ENCODE measurements at places on chromosomes 2 and 18.

DNA sequence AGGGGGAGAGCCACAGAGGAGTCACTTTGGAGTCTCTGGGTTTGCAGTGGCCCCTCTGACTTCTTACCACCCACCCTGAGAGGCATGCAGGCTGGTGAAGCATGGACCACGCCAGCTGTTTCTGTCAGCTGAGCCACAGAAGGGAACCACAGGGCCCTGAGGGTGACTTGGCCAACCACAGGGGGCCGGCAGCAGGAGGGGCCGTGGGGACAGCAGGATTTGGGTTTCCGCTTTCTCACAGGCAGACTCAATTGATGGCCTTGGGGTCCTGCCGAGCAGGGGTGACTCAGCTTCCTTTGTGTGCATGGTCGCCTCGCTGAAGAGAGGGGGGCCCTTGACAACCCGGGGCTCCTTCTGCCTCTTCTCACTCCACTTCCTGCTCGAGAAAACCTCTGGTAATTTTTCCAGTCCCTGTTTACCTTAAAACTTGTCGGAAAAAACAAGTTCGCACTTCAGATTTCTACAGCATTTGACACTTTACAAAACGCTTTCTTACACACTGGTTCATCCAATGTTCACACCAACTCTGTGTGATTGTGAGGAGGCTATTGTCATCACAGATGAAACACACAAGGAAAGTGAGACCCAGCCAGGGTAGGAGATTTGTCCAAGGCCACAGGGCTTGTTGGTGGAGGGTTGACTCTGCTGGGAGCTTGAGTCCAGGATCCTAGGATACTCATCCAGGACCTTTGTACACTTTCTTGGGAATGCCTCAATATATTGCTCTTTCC is 311.2 kb downstream of the LPIN1 start:
- H3K27me3 ChIP-seq, result no peaks in the 10 kb centered on the region
- no peaks in the 10 kb centered on the region for H3K36me3 ChIP-seq
- H3K4me3 ChIP-seq, result no peak overlapping the region
- H3K27ac ChIP-seq, result no peak overlapping the region
- H3K4me1 ChIP-seq, result peaks cover 10% of the 10 kb centered on the region
- DNase-seq, result no peak

DNA sequence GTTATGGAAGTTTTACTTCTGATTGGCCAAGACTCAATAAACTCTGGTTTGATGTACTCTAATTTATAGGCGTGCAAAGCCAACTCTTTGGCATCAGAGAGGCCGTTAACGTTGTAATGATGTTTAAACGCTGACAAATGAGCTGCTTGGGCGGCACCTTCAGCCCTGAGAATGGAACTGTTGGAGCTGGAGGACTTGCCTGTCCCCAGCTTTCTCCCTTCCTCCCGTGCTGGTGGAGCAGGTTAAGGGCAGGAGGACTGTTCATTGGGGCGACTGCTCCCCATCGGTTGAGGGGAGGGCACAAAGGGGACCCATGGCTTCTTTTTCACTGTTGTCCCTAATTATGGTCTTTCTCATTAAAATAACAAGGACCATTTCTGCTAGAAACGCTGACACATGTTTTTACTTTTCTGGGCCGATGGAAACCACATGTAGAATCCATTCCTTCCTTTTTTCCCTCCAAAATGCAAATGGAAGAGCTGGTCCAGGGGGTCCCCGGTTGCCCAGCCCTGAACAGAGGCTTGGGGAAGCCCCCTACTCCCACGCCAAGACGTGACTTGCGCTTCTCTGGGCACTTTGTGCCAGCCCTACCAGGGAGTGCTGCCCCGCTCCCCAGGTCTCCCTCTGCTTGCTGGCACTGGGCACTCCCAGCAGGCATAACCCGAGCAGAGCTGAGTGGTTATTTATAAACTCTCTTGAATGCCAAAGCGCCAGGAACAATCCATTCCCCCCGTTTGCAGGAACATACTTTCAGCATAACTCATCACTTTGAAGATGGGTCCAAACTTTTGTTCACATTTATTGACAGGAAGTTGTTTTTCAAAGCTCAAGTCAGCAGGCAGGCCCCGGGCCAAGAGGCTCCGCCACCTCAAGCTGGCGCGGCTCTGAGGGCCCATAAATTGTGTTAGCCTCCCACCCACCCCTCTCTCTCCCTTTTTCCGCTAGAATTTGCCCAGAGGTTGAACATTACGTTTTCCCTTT is 170.1 kb downstream of the ASB1 start:
- no peaks in the 10 kb centered on the region for H3K4me1 ChIP-seq
- DNase-seq, result no peak
- H3K36me3 ChIP-seq, result no peaks in the 10 kb centered on the region
- no peak overlapping the region for H3K27ac ChIP-seq

DNA sequence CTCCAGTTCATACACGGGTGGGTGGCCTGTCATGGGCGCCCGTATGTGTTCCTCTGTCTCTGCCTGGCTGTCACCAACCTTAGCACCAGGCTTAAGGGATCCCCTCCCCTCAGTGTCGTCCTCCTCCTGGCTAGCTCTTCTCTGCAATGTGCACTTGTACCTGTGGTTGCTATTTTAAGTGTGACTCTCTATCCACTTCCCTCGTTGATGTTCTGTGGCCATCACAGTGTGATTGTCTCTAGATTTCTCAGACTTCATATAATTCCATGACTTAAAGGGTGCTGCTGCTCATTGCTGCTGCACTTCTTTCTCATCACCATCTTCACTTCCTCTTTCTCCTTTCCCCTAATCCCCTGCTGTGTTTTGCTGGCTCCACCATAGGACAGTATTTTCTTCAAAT is 143.4 kb downstream of the EML6 start:
- no peak overlapping the region for H3K27ac ChIP-seq
- no peaks in the 10 kb centered on the region for H3K4me1 ChIP-seq
- H3K36me3 ChIP-seq, result no peaks in the 10 kb centered on the region
- H3K4me3 ChIP-seq, result no peak overlapping the region

DNA sequence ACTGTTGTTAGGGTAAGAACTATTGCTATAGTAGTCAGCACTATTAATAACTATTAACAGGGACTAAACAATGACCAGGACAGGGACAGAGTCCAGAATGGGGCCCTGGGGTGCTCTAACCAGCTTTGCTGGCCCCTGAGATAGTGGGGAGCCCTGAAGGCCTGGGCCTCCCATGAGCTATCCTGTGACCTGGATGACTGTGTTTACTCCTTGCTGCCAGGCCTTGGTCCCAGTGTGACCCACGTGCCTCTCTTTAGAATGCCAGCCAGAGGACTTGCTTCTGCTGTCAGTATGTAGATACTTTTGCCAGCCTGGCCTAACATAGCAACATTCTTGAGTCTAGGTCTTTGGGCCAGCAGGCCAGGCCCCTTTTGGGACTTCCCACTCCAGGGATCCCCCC is 11.4 kb downstream of the CDK5R2 start:
- no peaks in the 10 kb centered on the region for H3K36me3 ChIP-seq
- H3K4me1 ChIP-seq, result no peaks in the 10 kb centered on the region
- H3K4me3 ChIP-seq, result no peak overlapping the region
- no peak overlapping the region for H3K27ac ChIP-seq

DNA sequence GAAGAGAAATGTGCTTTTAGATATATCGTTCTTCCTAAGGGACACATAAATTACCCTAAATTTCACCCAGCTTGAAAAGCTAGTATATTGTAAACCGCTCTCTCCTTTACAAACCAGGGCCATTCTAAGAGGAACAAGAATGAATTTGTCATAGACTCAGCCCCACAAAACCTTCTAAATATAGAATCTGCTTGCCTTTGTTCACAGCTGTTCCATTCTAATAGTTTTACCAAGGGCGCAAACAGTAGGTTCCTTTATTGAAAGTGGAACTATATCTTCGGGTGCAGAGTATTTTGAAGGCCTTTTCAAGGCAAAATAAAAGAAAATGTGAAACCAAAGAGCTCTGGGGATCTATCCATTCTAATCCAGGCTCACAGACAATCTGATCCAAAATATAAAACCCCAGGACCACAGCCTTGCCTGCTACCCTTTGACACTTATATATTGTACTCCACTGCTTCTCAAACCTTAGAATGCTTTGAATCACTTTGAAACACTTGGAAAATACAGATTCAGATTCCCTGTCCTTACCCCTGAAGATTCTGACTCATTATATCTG is 316.8 kb downstream of the PAX3 start:
- DNase-seq, result no peak
- H3K4me1 ChIP-seq, result no peaks in the 10 kb centered on the region
- H3K27me3 ChIP-seq, result no peaks in the 10 kb centered on the region
- no peaks in the 10 kb centered on the region for H3K36me3 ChIP-seq
- H3K27ac ChIP-seq, result no peak overlapping the region
- H3K4me3 ChIP-seq, result no peak overlapping the region

GRCh38 chr18:21056545-21056944 is 55.1 kb downstream of the ROCK1 start:
- H3K27me3 ChIP-seq, result no peaks in the 10 kb centered on the region
- no peaks in the 10 kb centered on the region for H3K4me1 ChIP-seq
- no peaks in the 10 kb centered on the region for H3K36me3 ChIP-seq
- DNase-seq, result no peak
- H3K27ac ChIP-seq, result no peak overlapping the region
- no peak overlapping the region for H3K4me3 ChIP-seq

DNA sequence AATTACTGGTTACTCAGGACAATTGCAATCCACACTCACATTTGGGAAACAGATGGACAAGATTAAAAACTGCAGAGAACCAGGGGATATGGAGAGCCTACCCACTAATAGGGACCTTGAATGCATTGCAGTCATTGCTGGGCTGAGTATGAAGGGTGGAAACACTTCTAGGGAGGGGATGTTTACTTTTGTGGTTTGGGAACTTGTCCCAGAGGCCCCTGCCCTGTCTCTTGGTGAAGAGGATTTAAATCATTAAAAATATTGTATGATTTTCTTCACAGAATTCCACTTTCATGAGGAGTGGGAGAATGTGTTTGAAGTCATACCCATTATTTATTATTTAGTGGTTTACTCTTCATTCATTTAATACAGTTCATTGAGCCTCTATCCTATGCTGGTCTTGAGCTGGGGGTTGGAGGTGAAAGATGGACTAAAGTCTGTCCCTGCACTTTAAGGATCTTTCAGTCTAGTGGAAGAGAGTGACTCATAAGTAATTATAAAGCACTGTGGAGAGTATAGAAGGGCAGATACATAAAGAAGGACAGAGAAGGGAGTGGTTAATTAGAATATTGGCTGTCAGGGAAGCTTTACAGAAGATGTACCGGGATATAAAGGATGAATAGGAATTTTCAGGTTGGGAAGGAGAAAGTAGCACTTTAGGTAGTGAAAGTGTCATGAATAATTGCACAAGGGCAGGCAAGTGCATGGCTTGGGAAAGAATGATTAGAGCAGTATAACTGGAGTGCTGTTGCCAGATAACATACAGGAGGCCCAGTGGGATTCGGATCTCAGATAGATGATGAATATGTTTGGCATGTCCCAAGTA is 313.4 kb downstream of the LPIN1 start:
- H3K4me3 ChIP-seq, result no peak overlapping the region
- peak overlapping the region; percentile 32 for H3K27ac ChIP-seq
- H3K36me3 ChIP-seq, result no peaks in the 10 kb centered on the region
- H3K27me3 ChIP-seq, result no peaks in the 10 kb centered on the region
- peak; percentile 66 for DNase-seq
- peaks cover 10% of the 10 kb centered on the region for H3K4me1 ChIP-seq

DNA sequence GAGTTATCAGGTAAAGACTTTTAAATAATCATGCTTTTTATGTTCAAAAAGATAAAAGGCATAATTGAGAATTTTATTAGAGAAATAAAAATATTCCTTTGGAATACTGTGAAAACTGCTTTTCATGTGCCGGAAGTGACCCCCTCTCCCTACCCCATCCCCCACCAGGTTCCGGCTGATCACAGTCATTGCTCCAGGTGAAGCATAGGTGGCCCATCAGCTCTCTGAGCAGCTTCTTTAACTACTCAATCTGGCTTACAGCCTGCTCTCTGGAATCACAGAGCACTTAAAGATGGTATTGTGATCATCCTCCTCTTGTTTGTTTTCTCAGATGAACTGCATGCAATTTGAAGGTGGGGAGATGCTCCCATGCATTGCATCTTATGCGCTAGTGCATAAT is 257.7 kb downstream of the EN1 start:
- no peak overlapping the region for H3K4me3 ChIP-seq
- H3K4me1 ChIP-seq, result no peaks in the 10 kb centered on the region
- H3K27me3 ChIP-seq, result peaks cover 8% of the 10 kb centered on the region
- H3K27ac ChIP-seq, result no peak overlapping the region

DNA sequence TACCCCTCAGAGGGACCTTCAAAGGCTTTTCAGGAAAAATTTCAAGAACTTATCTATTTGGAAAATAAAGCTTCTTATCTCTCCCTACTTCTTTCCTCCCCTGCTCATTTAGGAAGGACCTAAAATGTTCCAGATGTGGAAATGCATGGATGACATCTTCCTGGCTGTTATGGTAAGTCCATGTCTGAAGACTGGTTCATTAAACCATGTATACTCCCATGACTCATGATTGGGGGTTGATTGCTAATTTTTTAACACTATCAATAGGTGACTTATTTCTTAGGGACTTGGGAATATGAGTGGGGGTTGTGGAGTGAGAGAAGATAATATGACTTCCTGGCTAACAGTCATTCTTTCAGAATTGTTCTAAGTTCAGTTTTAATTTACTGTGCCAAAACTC is 104.0 kb upstream of the PARD3B start:
- peaks cover 8% of the 10 kb centered on the region for H3K4me1 ChIP-seq
- DNase-seq, result no peak
- H3K27me3 ChIP-seq, result no peaks in the 10 kb centered on the region
- no peak overlapping the region for H3K4me3 ChIP-seq
- H3K27ac ChIP-seq, result no peak overlapping the region

DNA sequence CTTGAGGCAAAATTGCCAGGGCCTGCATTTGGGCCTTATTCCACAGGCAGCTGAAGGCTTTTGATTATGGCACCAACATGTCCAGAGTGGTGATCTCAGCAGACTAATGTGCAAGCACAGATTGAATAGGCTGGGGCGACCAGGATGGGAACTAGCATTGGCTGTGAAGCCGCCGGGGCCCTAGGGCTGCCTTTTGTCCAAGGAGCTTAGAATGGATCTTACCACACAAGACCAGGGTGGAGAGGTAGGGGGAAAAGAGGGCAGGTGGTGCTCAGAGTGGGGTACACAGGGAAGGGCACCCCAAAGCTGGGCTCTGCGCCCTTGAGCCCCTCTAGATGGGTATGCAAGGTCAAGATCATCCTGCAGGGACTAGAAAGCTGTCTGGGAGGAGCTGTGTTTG is 23.1 kb downstream of the PSD4 start:
- peaks cover 74% of the 10 kb centered on the region for H3K36me3 ChIP-seq
- DNase-seq, result no peak
- H3K27me3 ChIP-seq, result no peaks in the 10 kb centered on the region
- H3K4me1 ChIP-seq, result no peaks in the 10 kb centered on the region

- H3K36me3 ChIP-seq, result no peaks in the 10 kb centered on the region
- no peak overlapping the region for H3K4me3 ChIP-seq
- no peaks in the 10 kb centered on the region for H3K4me1 ChIP-seq
These were observed 652.0 kb downstream of the DCC start for GRCh38 chr18:52992041-52992440.

GRCh38 chr2:195543902-195544894 is 112.8 kb upstream of the SLC39A10 start:
- DNase-seq, result no peak
- no peaks in the 10 kb centered on the region for H3K27me3 ChIP-seq
- no peak overlapping the region for H3K4me3 ChIP-seq
- H3K4me1 ChIP-seq, result no peaks in the 10 kb centered on the region
- no peaks in the 10 kb centered on the region for H3K36me3 ChIP-seq
- no peak overlapping the region for H3K27ac ChIP-seq
